ENCODE measurements at places on chromosomes 5 and 9.

DNA sequence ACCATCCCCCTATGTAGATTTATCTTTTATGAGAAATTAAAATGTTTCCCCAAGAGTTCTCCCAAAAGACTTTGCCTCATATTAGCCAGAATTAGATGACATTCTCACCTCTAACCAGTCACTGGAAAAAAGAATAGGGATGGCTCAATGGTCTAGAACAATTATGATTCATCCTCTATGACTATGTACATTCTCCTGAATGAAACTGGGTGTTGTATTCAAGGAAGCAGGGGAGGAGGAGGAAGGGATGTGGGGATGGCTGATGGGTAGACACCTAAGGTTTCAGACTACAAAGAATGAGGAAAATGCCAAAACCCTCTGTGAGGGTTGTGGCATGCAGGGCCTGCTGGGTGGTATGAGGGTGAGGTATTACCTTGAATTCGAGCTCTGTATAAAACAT, 49.5 kb upstream of the BRINP1 start:
- no peak for DNase-seq

GRCh38 chr5:141223112-141223783, at the start of gene PCDHB14:
TSS of gene PCDHB14 (plus strand) at chr5:141223343. CDS start at chr5:141223506, 163 bp downstream.
- no peak for DNase-seq

DNA sequence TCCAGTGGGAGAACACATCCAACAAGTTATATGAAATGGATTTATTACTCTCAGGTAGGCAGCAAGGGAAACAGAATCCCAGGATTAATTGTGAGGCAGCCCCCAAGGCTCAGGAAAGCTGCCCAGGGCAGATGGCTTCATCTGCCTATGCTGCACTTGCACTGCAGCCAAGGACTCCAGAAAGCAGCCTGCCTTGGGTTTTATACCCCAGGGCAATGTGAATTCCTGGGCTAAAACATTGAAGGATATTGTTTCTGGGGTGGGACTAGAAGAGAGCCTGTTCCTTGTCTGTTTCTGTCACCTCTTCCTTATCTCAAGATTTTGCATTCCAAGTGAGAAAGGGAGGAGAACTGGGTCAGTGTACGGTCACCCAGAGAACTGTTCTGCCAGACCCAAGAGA, 8.8 kb upstream of the CCL27 start:
- no peak for DNase-seq

DNA sequence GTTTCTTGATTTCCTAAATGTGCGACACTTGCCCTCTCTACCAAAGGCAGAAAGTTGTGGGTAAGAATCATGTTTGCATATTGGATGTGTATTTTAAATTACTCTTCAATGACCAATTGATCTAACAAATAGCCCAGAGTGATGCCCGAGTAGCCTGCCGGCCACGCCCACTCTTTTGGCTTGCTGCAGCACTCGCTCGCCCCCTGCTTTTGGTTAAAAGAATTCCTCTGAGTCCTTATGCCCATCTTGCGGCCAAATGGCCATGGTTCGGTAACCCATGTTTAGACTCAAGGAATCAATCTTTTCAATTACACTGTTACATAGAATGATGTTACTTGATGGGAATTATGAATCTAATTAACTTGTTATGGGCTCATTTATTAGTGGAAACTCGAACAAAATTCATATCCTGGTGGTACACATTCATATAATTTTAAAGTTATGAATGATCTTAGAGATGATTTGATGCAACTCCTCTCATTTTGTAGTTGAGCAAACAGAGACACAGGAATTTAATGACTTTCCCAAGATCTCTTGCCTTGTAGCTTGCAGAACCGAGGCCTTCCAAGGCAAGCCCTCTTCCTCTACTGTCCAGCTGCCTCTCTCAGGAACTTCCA, 36.5 kb downstream of the PPIC start:
- no peak for DNase-seq

- DNase-seq, result no peak
Observed at GRCh38 chr5:4048398-4048797, 452.8 kb downstream of the IRX1 start.

- DNase-seq, result no peak
Observed at GRCh38 chr5:179273073-179273435, 72.2 kb downstream of the ADAMTS2 start.

GRCh38 chr9:17318821-17319320, 184.0 kb downstream of the CNTLN start:
- no peak for DNase-seq

DNA sequence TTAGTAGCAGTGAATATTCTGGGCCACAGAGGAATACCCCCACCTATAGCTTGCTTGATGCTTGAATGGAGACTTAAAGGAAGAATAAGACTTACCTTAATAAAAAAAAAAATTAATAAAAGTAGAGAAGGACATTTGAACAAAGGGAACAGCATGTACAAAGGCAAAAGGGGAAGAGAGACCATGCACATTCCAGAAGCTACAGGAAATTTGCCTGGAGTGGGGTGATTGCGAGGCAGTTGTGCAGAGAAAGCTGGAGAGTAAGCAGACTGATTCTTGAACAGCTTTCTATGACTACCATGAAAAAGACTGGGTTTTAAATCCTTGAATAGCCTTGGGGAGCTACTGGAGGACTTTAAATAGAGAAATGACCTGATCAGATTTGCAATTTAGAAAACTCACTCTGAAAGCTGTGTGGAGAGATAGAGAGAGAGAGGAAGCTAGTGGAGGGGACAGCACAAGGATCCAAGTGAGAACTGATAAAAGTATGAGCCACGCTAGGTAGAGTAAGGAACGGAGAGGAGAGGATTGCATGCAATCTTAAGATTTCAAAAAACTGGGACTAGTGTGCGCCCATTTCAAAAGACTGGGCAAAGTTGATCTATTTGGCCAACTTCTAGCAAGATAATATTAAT, 12.5 kb upstream of the SSBP2 start:
- DNase-seq, result no peak

- no peak for DNase-seq
Observed at GRCh38 chr5:53099546-53099945, 10.0 kb downstream of the MOCS2 start.

DNA sequence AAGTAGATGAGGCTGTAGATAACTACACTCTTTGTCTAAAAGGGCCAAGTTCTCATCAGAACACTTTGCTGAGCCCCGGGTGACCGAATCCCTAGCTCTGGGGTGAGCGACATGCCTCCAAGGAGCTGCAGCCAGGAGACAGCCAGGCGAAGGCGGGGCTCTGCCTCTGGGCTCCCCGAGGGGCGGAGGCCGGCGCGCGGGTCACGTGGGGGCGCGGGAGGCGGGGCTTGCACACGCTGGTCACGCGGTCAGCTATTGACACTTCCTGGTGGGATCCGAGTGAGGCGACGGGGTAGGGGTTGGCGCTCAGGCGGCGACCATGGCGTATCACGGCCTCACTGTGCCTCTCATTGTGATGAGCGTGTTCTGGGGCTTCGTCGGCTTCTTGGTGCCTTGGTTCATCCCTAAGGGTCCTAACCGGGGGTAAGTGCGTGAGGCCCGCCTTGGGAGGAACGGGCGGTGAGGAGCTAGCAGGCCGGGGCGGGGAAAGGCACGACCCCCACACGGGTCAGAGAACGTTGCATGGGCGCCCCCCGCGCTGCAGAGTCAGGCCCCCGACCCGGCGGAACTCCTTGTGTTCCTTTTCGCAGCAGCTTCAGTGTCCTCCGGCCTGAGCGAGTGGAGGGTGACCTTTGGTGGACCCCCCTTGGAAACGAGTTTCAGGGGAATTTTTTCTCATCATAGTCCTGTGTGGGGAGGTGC, at the start of gene ATP6V0E1:
Gene ATP6V0E1 (plus strand): TSS at position 230 of the 702 bp plus-strand sequence. CDS start 90 bp downstream, at position 320.
- peak; percentile 88 for DNase-seq

GRCh38 chr5:110790673-110791072, 51.9 kb downstream of the SLC25A46 start:
- no peak for DNase-seq

Data from activated naive CD4-positive, alpha-beta T cell (primary cell).